Stimulated activated CD4-positive, alpha-beta T cell treated with anti-CD3 and anti-CD28 coated beads, Interleukin-1b, Interleukin-23, amount 100 ng/mL, for 4 hours (primary cell): ENCODE measurements at places on chromosomes 5 and 9.

- no peak for DNase-seq
Measured at GRCh38 chr9:74848153-74848525, 39.6 kb downstream of the TRPM6 start.

- no peak for DNase-seq
Measured at GRCh38 chr5:16518606-16519005, 53.0 kb upstream of the ZNF622 start.

GRCh38 chr5:169826618-169827017 lies 153.7 kb downstream of the INSYN2B start:
- no peak for DNase-seq

DNA sequence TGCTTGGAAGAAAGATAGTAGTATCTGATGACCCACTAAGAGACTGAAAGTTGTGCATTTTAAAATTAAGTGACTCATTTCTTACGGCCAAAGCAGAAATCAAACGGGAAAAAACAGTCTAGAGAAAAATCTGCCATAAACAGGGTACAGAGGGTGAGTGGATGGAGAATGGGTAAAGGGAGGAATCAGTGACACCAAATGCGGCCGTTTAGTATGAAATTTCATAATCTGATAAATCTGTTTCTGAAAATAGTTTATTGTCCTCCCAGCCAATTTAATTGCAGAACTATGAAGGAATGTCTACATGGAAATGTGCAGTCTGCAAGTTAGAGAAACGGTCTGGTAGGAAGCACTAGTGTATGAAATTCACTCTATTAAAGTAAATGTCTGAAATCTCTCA lies 39.5 kb downstream of the ADAMTS12 start:
- no peak for DNase-seq

DNA sequence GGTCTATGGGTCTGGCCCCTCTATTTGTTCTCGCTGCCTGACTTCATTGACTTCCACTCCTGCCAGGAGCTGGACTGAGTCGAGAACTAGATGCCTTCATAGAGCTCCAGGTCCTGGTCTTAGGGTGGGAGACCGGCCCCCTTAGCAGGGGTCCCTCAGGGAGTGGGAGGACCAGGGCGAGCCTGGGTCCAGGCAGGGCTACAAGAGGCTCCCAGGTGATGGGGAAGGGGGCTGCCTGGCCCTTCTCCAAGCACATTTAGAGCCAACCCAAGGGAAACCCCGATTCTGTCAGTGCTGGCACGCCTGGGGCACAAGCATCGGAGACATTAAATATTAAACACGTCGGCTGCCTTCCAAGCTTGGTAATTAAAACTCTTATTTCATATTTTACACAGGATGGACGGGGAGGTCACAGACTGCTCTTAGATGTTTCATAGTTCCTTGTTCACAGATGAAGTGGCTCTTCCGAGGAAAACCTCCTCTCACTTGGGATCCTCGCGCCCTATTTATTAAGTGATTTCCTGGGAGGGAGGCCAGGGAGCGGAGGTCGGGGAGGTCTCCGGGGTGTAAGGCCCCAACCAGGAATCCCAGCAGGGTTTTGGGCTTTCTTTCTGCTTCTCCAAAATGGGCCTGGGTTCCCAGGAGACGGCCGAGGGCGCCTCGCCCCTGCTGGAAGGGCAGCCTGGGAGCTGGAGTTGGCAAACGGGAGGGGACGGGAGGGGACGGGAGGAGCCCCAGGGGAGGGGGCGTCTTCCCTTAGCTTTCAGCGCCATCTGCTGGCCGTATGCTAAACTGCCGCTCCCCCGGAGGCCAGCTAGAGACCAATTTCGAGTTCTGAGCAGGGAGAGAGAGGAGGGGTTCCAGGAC lies 23.4 kb upstream of the ZBTB43 start:
- DNase-seq: peak; percentile 86

GRCh38 chr9:132588501-132589147 lies 6.2 kb downstream of the BARHL1 start:
- no peak for DNase-seq

DNA sequence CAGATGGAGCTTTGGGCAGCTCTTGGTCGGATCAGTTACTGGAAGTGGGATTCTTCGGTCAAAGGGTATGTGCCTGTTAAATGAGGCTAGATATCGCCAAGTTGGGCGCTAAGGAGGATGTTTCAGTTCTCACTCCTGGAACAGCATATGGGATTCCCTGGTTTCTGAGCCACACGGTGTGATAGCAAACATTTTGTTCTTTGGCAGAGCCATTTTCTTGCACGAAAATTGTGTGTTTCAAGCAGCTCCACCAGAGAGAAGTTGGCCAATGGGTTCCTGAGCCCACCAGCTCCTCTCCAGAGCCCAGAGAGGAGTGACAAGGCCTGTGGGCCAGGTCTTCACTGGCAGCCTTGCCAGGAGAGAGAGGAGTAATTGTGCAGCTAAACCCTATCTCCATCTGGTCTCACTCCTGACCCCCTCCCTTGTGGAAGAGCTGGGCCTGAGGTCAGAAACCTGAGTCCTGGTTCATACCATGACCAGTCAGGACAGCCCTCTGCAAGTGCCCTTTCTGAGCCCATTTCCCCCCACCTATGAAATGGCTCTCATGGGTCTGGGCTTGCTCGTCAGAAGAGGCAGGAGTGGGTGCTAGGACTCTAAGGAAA lies 10.7 kb upstream of the SLC6A7 start:
- no peak for DNase-seq

- no peak for DNase-seq
Measured at GRCh38 chr9:109585796-109586195, 87.7 kb upstream of the PTPN3 start.

DNA sequence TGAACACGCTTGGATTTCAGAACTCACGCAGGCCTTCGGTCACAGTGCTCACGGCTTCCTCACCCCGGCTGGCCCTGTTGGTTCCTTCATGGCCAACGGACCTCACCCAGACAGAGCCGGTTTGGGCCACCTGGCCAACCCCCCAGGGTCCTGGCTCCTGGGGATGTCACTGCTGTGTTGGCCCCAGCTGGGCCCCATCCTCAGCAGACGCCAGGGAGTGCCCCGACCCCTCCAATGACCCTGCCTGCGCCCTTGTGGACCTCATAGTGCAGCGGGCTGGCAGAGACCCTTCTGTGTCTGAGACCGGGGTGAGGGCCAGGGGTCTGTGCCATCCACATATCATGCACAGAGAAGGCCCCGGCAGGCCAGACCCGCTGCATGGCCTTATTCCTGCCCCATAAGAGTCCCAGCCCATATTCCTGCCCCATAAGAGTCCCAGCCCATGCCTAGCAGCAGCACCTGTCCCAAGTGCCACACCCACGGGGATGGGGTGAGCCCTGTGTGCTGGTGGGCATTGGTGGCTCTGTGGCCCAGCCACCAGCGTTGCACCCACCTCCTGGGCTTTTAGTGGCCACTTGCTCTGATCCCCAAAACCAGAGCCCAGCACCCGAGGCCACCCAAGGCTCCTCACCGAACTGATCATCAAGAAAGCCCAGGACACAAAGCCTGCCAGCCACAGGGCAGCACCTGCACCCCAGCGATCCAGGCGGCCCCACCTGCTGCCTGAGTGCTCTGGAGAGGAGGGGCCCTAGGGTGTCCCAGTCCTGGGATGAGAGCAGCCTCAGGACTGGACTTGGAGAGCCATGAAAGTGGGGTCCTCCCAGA lies 1.3 kb upstream of the LPCAT1 start:
- DNase-seq: no peak

DNA sequence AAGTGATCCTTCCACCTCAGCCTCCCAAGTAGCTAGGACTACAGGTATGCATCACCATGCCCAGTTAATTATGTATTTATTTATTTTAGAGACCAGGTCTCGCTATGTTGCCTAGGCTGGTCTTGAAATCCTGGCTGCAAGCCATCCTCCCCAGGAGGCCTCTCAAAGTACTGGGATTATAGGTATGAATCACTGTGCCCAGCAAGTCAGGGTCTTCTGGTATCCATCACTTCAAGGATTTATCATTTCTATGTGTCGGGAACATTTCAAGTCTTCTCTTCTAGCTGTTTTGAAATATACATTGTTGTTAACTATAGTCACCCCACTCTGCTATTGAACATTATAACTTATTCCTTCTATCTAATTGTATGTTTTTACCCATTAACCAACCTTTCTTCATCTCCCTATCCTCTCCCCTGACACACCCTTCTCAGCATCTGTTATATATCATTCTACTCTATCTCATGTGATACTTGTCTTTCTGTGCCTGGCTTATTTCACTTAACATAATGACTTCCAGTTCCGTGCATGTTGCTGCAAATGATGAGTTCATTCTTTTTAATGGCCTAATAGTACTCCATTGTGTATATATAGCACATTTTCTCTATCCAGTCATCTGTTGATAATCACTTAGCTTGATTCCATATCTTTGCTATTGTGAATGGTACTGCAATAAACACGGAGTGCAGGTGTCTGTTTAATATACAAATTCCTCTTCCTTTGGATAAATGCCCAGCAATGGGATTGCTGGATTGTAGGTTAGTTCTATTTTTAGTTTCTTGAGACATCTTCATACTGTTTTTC lies 26.4 kb downstream of the UTP15 start:
- DNase-seq: no peak

- no peak for DNase-seq
Measured at GRCh38 chr5:133410335-133410828, 202.0 kb downstream of the FSTL4 start.

DNA sequence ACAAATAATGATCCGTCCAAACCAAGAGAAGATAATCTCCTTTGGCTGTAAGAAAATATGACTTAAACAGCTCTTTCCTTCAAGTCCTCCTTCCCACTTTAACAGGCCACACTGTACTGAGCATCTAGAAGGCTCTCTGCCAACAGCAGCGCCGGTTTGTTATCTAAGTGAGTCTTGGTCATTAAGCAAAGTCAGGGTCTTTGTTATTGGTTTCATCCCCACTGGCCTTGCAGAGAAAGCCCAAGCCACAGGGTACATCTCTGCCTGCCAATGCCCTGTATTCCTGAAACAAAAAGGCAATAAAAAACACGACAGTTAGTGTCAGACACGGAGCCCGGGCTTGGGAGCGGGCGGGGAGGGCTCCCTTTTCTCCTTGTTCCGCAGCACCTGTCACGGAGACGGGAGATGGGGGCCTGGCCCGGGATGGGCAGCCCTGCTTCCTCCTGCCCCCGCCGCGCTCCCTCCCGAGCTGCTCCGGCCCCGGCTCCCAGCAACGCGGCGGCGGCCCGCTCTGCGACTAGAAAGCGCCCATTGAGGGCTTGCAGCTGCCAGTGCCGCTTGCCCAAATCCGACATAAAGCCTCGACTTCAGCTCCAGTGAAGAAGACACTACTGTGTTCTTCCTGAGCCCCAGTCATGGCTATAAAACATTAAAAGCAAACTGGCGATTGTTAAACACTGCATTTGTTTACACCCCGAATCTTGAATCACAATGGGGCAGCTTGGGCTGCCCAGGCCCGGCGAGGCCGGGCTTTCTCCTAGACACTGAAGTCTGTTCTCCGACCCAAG lies 28.1 kb upstream of the PIK3R1 start:
- DNase-seq: no peak

- DNase-seq: no peak
Measured at GRCh38 chr5:20157089-20157488, 169.1 kb upstream of the CDH18 start.

DNA sequence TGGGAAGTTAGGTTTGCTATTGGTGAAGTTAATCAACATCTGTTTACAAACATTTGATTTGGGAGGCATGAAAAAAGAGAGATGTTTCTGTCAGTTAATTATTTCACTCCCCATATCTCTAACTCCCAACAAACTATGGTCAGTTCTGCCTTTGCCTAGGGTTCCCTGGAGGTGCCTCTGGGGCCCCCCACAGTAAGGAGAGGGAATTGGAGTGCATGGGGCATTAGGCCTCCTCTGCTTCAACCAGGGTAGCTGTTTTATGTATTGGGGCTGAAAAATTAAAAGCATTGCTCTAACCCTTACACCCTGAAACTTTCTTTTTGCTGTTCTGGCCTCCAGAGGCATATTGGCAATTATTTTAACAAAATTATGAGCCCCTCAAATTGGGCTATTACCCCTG lies 32.3 kb downstream of the RUSC2 start:
- DNase-seq: no peak

GRCh38 chr5:20463206-20463605 lies 475.2 kb upstream of the CDH18 start:
- DNase-seq: no peak

GRCh38 chr9:13377171-13377925 lies 97.9 kb upstream of the MPDZ start:
- no peak for DNase-seq

- DNase-seq: no peak
Measured at GRCh38 chr9:132333556-132333955, 21.2 kb downstream of the SETX start.

DNA sequence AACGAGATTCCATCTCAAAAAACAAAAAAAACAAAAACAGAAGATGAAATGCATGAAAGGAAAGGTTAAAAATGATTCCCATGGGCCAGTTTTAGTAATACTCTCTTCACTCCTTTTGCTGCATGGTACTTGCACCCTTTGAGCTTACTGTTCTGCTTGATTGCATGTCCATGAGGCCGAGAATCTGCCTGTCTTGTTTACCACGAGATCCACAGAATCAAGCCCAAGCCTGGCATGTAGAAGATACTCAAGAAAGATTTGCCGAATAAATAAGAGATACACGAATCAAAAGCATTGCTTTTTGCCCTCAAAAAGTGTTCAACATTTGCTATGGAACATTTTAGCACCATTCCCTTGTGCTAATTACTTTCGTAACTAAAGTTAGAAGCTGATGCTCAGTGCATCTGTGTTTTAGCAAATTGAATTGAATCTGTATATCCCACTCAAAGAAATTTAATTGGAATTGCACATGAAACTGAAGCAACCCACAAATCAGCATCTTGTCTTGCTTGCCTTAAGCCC lies 1.1 kb downstream of the FAXDC2 start:
- DNase-seq: no peak

GRCh38 chr9:128113526-128114325 lies 13.8 kb downstream of the PTGES2 start:
- no peak for DNase-seq

GRCh38 chr9:131981116-131981776 lies 98.4 kb downstream of the MED27 start:
- DNase-seq: no peak

- peak; percentile 56 for DNase-seq
Measured at GRCh38 chr5:103258957-103259704, 568 bp downstream of the MACIR start.

GRCh38 chr9:113566016-113566711 lies 102.6 kb downstream of the RGS3 start:
- DNase-seq: no peak

DNA sequence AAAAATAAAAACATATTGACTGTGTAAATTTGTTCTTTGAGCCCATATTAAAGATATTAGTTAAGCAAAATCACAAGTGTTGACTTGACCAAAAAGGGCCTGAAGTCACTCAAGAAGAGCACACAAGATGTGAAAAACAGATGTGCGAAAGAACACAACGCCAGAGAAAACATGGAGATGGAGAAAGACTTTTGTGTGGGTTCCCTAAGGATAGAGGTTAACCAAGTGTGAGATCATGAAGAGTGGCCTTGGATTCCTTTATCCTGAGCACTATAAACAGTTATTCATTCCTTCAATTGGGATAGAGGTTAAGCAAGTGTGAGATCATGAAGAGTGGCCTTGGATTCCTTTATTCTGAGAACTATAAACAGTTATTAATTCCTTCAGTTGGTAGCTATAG lies 361.8 kb downstream of the CDH18 start:
- no peak for DNase-seq
